Ovary (tissue), 10 donors: ENCODE measurements at places on chromosomes 12 and 14.

GRCh38 chr14:61563880-61564617 is 131.3 kb upstream of the HIF1A start:
- DNase-seq: no peak

GRCh38 chr14:81366214-81366613 is 33.9 kb downstream of the STON2 start:
- no peak for DNase-seq

GRCh38 chr14:67650694-67651093 is 23.7 kb downstream of the VTI1B start:
- no peak for DNase-seq

DNA sequence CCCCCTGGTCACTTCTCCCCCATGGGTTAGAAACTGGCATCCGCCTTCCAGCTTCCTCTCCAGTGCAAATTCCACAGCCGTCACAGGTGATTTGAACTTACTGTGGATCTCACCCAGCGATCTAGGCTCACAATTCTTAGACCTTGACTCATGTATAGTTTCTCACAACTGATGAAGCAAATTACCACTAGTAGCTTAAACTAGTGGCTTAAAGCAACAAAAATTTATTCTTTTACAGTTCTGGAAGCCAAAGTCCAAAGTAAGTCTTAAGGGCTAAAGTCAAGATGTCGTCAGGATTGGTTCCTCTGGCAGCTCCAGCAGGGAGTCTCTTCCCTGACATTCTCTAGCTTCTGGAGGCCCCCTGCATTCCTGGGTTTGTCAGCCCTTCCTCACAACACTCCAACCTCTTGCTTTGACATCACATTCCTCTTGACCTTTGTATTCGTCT is 117.4 kb downstream of the KTN1 start:
- no peak for DNase-seq

DNA sequence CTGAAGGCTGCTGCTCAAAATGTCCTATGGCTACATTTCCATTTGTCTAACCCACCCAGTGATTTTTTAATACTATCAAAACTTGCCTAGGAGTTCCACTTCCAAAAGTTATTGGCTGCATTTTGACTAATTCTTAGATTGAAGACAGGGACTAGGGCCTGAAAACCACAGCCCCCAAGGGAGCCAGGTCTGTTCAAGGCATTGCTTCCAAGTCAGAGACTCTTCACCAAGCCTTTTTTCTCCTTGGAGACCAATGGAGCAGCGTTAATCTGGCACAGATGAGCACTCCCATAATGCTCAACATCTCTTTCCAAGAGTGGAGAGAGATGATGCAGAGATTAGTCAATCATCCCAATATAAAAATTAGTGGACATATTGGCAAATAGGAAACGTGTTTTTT is 112.5 kb upstream of the HIF1A start:
- no peak for DNase-seq

GRCh38 chr12:57520053-57520818 is at the start of gene DDIT3:
Gene DDIT3, minus strand, starts transcription at chr12:57520514. Its CDS starts 3,108 bp downstream, at chr12:57517406.
- peak; percentile 100 for DNase-seq

- DNase-seq: no peak
Observed at GRCh38 chr12:2447861-2448260, 346.9 kb upstream of the FKBP4 start.

DNA sequence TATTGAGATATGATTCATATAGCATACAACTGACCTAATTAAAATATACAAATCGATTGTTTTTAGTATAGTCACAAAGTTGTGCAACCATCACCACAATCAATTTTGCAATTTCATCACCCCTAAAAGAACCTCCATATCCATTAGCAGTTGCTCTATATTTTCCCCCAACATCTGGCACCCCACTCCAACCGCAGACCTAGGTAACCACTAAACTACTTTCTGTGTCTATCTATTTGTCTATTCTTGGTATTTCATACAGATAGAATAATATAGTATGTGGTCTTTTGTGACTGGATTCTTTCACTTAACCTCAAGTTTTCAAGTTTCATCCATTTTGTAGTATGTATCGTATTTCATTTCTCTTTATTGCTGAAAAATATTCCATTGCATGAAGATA is 126.0 kb upstream of the CRY1 start:
- no peak for DNase-seq

DNA sequence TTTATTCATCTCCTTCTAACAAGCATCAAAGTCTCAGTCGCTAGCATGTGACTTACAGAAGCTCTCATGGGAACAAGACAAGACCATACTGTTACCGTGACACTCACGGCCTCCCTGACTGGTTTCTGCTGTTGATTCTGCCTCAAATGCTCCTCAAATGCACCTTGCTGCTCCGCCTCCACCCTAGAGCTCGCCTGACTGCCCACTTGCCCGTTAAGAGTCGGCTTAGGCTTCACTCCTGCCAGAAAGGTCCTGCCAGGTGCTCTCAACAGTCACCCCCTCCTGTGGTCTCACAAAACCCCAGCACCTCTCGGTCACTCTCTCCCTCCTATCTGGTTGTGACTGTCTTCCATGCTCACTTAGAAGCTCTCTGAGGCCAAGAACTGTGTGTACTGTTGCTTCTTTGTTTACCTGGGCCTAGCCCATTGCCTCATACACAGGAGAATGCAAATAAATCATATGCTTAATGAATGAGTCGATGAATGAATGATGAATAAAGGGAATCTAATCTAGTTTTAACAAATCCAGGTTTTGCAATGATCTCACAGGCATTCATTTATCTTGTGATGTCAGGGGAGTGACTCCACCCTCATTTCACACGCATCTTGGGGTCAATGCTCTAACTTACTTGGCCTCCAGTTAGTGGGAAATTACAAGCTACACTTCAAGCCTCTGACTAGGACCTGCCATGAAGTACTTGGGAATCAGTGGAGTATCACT is 41.3 kb downstream of the SSH1 start:
- no peak for DNase-seq

DNA sequence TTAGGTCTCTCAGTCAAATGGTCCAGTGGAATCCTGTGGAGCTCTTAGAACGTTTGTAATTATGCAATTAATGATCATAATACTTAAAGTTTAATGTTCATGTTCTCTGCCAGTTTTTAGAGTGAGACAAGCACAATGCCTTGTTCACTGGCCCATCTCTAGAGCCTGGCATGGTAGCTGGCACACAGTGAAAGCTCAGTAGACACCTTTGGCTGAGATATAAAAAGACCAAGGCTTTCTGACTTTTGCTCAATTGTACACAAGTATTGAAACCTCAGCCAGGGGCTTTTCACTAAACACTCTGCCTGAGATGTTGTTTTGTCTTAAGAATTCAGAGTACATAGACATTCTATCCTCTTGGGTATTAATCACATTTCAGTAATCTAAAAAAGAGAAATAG is 241.8 kb upstream of the ATP2B1 start:
- DNase-seq: no peak

- DNase-seq: no peak
Observed at GRCh38 chr12:44816446-44817017, 59.6 kb downstream of the NELL2 start.

DNA sequence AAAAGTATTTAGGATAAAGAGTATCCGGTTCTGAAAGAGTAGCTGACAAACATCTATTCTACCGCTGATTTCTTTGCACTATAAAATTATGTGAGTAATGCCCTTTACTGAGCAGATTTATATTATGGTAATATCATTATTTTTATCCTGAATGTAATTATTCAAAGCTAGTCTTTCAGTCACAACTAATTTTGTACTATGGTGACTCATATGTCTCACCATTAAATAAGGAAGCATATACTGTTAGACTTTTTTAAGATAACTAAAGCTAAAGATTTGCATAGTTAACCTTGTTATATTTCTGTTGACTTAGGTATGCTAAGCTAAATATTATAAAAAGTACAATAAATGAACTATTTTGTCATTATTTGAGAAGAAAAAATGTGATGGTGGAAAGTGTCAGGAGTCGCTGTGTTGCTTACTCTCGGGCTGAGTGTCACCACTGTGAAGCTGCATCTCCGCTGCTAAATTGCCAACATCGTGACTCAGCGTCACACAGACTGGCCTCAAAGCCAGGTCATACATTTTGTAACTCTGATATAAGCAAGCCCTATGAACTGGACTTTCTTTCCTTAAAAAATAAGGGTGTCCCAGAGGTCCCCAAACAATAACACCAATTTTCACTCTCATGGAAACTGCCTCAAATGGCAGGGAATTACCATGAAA is 69.1 kb upstream of the SSTR1 start:
- DNase-seq: no peak

GRCh38 chr12:13422291-13422690 is 225.8 kb downstream of the EMP1 start:
- no peak for DNase-seq

DNA sequence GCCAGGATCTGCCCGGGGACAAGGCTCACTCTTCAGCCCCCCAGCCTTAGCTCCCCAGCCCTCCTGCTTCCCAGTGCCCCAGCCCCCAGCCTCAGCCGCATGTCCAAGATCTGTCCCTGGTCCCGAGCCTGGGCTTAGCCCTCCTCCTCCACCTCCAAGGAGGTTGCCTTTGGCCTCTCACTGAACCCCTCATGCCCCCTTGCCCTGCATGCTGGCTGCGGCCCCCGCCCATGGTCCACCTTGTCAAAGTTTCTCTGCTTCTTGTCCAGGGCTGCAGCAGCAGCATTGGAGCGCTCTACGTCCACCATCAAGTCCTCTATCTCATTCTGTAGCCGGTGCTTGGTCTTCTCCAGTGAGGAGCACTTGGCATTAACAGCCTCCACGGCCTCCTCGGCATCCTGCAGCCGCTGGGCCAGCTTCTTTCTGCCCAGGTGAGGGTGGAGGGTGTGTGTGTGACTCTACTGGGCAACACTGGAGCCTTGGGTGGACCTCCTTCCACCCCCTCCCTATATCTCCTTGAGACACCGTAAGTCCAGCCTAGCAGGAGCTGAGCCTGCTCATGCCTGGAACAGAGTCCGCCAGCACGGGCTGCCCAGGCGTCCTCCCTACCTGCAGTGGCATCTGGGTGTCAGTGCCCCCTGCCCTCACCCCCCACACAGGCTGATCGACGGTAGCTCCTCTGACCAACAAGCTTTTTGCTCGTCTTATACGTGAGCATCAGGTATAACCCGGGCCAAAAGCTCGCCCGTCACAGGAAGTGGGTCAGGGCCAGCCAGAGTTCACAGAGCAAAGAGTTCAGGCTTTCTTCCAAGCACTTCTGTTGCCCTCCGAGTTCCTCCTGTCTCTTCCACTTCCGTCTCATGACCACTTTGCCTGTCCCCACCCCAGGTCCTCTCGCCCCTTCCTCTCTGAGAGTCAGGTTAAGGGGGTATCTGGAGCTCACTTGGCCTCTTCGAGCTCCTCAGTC is 11.4 kb downstream of the CMTM5 start:
- DNase-seq: no peak

GRCh38 chr12:20822415-20822814 is 11.9 kb downstream of the SLCO1B3 start:
- DNase-seq: no peak

DNA sequence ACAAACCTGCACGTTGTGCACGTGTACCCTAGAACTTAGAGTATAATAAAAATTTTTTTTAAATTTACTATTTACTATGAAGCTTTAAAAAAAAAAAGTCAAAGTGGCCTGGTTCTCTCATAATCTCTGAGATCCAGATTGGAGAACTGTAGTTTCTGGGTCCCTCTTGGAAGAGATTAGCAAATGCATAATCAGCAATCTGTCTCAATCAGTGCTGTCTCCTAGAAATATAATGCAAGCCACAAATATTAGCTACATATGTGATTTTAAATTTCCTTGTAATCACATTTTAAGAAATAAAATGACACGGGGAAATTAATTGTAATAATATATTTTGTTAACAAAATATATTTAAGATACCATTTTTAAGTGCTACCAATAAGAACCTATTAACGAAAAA is 32.3 kb downstream of the RALGAPA1 start:
- no peak for DNase-seq

- no peak for DNase-seq
Observed at GRCh38 chr12:64450711-64451486, 1.0 kb upstream of the TBK1 start.

DNA sequence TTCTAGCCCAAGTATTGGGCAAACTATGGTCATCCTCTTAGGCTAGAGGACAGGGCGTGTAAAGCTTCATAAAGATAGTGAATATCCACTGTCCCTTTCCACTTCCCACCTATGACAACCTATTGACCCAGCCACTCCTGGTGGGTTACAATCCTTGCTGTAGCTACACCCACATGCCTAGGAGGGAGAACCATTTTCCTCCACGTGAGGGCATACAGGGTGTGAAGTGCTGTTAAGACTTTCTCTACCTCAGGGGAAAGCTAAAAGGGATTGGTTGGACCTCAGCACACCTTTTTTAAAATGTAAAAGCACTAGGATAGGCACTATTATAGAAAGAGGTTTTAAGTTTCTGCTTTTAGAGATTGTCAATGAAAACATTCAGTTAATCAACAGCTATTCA is 124.4 kb downstream of the TPH2 start:
- no peak for DNase-seq

DNA sequence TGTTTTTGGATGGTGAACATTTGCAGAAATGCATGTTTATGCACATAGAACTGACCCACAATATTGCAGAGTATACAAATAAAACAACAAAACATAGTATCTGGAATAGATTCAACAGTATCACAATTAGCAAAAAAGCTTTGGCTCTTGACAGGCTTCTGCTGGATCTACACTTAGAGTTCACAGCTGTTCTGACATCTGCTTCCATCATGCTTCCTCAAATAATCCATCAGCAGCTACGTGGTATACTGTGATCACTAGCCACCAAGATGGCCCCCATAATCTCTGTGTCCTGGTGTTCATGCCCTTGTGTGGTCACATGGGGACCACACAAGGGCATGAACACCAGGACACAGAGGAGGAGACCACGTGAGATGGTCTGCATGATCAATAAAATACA is 166.6 kb upstream of the CCDC198 start:
- DNase-seq: no peak

- DNase-seq: no peak
Observed at GRCh38 chr12:93751864-93752610, 74.9 kb downstream of the CRADD start.

GRCh38 chr12:45034861-45035265 is 16.0 kb downstream of the DBX2 start:
- no peak for DNase-seq

DNA sequence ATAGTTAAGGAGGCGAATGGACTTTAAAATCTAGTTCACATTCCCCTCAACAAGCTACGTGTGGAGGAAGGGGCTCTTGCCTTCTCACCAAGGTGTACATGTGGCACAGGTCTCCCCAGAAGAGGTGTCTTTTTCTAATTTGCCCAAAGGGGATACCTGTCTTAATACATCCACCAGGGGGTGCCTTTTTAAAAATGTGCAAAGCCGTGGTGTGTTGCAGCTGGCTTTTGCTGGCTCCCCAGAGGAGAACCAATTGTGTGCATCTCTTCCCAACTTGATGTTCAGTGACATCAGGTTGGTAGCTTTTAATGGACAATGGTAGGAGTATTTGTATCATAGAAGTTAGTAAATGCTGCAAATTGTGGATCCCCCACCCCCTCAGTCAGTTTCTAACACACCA is 33.8 kb downstream of the CREBL2 start:
- no peak for DNase-seq

- DNase-seq: no peak
Observed at GRCh38 chr14:96274122-96274521, 18.1 kb downstream of the BDKRB1 start.

DNA sequence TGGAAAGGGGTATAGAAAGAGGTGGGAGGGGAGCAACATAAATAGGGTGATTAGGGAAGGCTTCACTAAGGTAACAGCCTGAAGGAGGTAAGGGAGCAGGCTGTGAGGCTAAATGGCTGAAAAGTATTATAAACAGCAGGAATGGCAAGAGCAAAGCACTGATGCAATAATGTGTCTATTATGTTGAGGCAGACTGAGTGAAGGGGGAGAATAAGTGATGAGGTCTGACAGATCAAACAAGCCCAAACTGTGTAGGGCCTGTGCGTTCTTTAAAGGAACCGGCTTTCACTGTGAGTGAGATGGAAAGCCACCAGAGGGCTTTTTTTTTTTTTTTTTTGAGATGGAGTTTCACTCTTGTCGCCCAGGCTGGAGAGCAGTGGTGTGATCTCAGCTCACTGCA is 6.7 kb upstream of the VCPKMT start:
- DNase-seq: no peak
